ENCODE measurements at places on chromosomes 1 and 21. TPM values are rescaled to one million over a fixed set of nuclear protein-coding genes. Genes with fewer than 3 reads are reported as not detected.

GRCh38 chr1:67552336-67552759, 122.1 kb upstream of the SERBP1 start:
- no peak for DNase-seq

- DNase-seq, result no peak
These were observed 229.4 kb downstream of the CACNA1E start for GRCh38 chr1:181712711-181713110.

- peak; percentile 28 for DNase-seq
These were observed 170.6 kb downstream of the PDE4B start for GRCh38 chr1:65963156-65963888.

DNA sequence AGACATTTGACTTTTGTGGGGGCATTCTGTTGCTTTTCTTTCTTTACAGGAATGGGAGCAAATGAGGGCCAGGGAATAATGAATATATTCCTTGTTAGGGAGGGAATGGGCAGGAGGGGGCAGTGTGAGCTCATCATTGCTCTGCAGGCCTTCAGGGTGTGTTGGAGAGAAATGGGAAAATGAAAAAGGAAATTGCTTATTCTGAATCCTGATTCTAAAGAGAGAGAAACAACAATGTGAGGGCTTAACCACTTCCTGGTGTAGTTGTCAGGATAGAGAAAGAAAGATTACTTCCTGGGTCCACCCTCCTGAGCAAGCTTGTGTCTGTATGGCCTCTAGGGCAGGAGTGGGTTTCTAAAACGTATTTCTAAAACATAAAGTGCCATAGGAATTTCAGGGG, 28.3 kb downstream of the VANGL2 start:
- peak; percentile 32 for DNase-seq

DNA sequence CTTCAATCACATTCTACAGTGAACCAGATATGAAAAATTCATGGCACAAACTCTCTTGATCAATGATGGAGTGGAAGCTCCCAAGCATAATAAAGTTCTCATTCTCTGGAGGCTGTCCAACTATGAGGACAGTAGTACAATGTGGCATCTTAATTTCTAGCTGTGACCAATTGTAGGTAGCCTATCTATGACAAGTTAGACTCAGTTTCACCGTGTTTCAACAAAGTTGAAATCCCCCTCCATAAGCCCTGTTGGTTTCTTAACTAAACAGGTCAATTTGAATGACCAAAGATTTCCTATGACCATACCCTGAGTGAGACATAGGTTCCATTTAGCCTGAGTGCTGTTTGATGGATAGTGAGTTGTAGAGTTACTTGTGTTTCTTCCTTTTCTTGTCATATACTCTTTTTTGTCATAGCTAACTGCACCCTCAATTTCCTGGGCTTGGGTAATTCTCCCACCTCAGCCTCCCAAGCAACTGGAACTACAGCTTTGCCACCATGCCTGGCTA, 11.8 kb downstream of the PATJ start:
- DNase-seq, result no peak

RHCE gene
- 1.6 TPM for total RNA-seq

LHX8 gene
- not detected for total RNA-seq

Measured in LHCN-M2 (cell line).